Amniotic stem cell (primary cell): ENCODE measurements at places on chromosomes 11 and 22.

- DNase-seq: no peak
These were observed 67.7 kb upstream of the MYOD1 start for GRCh38 chr11:17651681-17652080.

DNA sequence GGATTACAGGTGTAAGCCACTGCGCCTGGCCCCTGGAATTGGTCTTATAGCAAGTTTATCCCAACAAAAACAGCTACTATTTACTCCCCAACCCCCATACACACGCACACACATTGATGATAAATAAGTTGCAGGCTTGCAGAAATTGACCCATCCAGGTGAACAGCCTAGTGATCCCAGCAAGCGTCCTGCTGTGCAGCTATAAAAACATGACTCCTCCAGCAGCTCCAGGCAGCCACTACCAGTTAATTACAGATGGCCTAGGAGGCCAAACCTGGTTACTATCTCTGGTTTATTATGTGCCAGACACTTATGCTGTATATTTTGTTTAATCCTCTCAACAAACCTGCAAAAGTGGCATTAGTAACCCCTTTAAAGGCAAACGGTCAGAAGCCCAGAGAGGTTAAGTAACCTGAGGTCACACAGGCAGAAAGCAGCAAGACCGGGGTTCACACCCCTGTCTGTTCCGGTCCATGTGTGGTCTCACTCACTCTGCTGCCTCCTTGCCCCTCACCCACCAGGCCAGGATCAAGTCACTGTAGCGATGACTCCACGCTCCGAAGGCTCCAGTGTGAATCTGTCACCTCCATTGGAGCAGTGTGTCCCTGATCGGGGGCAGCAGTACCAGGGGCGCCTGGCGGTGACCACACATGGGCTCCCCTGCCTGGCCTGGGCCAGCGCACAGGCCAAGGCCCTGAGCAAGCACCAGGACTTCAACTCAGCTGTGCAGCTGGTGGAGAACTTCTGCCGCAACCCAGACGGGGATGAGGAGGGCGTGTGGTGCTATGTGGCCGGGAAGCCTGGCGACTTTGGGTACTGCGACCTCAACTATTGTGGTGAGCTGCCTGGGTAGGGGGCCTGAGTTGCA lies 6.6 kb downstream of the F2 start:
- no peak for DNase-seq

- DNase-seq: no peak
These were observed 28.1 kb upstream of the DGCR8 start for GRCh38 chr22:20051927-20052308.

- DNase-seq: no peak
These were observed 7.1 kb upstream of the PDGFB start for GRCh38 chr22:39251762-39252460.

- no peak for DNase-seq
These were observed 101.6 kb upstream of the B3GAT1 start for GRCh38 chr11:134513585-134514120.

- no peak for DNase-seq
These were observed 26.7 kb downstream of the ALKBH3 start for GRCh38 chr11:43907028-43907975.

GRCh38 chr11:111246956-111247355 lies 1.4 kb downstream of the POU2AF2 start:
- DNase-seq: no peak

DNA sequence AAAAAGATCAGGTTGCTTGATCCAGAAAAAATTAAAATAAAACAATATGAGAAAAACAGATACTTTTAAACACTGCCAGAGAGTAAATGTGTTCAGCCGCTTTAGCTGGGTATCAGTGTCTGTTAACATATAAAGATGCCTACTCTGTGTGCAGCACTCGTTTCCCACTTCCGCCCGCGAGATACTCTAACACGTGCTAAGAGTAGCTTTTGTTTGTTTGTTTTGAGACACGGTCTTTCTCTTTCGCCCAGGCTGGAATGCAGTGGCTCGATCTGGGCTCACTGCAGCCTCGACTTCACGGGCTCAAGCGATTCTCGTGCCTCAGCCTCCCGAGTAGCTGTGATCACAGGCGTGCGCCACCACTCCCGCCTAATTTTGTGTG lies 531 bp upstream of the MEN1 start:
- DNase-seq: no peak

DNA sequence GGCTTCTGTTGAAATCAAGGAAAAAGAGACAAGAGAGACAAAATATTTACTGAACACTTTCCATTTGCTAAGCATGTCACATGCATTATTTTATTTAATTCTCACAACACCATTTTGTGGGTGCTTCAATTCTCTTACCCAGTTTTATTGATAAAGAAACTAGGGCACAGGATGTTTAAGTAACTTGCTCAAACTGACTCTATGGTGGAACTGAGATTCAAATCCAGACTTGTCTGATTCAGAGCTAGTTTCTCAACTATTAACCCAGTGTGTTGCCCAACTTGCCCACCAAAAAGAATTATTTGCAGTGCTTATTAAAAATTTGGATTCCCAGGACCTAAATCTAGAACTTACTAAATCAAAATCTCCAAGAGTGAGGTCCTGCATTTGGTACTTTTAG lies 21.5 kb upstream of the MSANTD4 start:
- DNase-seq: no peak

GRCh38 chr11:73306069-73306841 lies 1.8 kb upstream of the ARHGEF17 start:
- no peak for DNase-seq
